ENCODE measurements at places on chromosomes 7 and 10.

DNA sequence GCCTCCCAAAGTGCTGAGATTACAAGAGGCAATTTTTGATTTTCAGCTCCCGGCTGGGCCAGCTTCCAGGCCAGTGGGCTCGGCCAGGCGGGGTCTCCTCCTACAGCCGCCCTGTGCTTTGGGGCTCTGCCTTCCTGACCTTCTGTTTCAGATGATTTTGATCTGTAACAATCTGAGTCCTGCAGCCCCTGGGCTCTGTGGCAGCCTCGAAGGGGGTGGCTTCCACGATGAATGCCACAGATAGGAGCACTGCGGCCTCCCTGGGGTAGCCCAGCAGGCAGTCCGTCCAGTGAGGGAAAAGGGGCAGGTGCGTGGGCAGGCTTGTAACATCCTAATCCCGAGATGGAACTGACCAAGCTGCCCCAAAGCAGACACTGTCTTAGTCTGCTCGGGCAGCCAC, 177.5 kb downstream of the DNAJB6 start:
- no peak for DNase-seq

- DNase-seq, result no peak
Observed at GRCh38 chr10:84232376-84232775, 7.0 kb upstream of the LRIT2 start.

GRCh38 chr7:129431911-129432643, 2.2 kb upstream of the STRIP2 start:
- DNase-seq, result no peak

DNA sequence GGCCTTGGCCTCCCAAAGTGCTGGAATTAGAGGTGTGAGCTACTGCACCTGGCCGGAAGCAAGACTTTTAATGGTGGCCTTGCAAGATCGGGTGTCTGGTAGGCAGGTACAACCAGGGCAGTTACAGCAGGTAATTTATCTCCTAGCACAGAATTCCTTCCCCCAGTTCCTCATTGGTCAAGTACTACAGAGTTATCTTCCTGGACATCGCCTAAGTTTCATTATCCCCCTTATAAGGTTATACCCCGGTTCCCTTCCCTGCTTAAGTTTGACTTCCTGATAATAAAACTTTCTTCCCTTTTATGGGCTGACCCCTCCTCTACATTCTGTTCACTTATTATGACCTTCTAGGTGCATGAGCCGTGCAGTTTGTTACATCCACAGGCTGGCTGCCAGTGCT, 19.0 kb upstream of the CYP3A43 start:
- DNase-seq, result no peak

DNA sequence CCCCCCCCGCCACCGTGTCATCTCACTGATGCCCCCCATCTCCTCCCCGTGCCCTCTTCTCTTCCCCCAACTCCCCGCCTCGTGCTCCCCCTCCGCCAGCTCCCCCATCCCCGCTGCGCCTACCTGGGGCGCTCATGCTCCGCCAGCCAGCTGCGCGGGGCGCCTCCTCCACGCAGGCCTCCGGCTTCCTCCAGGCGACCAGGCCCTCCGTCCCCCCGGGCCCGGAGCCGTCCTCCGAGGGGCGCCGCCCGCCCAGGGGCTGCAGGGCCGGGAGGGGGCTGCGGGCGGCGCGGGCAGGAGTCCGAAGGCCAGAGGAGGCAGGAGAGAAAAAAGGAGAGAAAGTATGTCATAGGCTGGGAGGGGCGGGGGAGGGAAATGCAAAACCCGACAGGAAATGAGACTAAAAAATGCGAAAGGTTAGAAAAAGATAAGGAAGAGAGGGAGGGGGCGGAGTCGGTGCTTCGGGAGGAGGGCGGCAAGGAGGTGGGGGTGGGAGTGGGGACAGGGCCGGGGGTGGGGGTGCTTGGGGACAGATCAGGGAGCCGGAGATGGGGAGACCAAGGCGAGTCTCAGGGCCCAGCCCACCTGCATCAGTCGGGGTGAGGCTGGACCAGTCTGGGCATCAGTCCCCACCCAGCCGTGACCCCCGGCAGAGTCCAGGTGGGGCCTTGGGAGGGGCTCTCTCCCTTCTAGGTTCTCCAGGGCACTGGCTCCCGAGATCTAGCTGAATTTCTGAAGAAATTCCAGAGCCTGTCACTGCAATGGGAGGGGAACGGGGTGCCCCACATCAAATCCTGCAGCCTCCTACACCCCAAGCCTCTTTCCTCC, at the start of gene CARD11:
Gene CARD11 (minus strand): TSS at position 324 of the 828 bp plus-strand sequence. CDS start 85,361 bp downstream, outside the sequence.
- DNase-seq, result no peak

DNA sequence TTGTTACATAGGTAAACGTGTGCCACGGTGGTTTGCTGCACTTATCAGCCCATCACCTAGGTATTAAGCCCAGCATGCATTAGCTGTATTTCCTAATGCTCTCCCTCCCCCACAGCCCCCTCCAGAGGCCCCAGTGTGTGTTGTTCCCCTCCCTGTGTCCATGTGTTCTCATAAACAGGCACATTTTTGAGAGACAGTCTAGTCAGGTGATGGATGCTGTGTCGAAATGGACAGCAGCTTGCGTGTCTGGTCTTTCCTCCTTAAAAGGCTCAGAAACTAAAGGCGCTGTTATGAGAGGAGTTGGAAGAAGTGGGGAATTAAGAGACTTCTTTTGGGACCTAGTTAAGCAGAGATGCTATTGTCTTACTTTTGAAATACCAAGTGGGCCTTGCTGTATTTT, 296.0 kb downstream of the BBS9 start:
- DNase-seq, result no peak

- no peak for DNase-seq
Observed at GRCh38 chr10:75236178-75236825, 545 bp upstream of the COMTD1 start.

DNA sequence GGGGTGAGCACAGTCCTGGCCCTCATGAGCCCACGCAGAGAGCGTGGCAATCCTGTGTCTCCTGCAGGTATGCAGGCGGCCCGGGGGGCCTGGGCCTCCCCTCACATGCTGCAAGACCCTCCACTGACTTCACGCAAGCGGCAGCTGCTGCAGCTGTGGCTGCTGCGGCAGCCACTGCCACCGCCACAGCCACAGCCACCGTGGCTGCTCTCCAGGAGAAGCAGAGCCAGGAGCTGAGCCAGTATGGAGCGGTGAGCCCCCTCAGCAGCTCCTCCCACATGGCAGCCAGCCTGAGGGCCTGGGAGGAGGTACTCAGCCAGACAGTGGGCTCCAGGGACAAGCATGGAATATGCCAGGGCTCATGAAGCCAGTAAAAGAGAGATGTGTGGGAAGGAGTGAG, 8.7 kb downstream of the ZMIZ2 start:
- DNase-seq, result no peak

GRCh38 chr10:8056378-8056777, 1.9 kb downstream of the GATA3 start:
- DNase-seq, result no peak

Data from dorsolateral prefrontal cortex (tissue), 122 donors.